ENCODE measurements at places on chromosomes 1 and 21. TPM values are rescaled to one million over a fixed set of nuclear protein-coding genes. Genes with fewer than 3 reads are reported as not detected.

GJB4 gene
- total RNA-seq: not detected

DNA sequence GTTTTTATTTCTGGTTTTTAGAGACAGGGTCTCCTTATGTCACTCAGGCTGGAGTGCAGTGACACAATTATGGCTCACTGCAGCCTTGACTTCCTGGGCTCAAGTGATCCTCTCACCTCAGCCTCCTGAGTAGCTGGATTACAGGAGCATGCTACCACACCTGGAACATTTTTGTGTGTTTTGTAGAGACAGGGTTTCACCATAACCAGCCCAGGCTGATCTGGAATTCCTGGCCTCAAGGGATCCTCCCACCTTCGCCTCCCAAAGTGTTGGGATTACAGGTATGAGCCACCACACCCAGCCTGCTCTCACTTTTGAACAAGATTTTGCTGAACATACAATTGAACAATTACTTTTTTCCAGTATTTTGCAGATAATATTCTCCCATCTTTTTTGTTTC lies 24.0 kb upstream of the HYI start:
- H3K4me1 ChIP-seq: no peaks in the 10 kb centered on the region
- no peak overlapping the region for H3K4me3 ChIP-seq
- H3K27ac ChIP-seq: no peak overlapping the region
- no peak for DNase-seq
- H3K36me3 ChIP-seq: no peaks in the 10 kb centered on the region

DNA sequence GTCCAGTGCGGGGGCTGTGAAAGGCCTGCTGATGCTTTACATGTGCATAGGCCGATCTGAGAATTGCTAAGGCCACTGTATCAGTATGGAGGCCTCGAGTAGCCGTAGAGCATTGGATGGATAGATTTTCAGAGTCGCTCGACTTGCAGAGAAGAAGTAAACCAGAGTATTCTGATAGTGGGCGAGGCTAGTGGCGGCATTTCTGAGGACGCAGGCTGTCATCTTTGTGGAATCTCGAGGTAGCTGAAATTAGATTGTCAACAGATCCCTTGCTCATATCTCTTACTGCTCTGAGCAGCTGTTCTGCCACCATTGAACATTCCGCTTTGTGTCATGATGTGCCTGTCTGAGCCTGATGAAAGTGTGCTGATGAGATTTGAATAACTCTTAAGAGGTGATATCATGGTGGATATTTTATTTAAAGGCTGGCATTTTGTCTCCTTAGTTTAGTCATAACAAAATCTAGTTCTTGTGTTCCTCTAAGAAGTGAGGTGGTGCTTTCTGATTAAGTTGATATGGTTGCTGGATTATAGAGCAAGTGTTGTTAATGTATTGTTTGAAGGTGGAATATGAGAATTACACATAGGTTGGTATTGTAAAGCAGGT lies 1.5 kb downstream of the KIF1B start:
- no peaks in the 10 kb centered on the region for H3K27me3 ChIP-seq
- DNase-seq: no peak
- H3K27ac ChIP-seq: peak overlapping the region; percentile 88
- no peaks in the 10 kb centered on the region for H3K36me3 ChIP-seq
- H3K4me1 ChIP-seq: no peaks in the 10 kb centered on the region
- H3K4me3 ChIP-seq: peak overlapping the region; percentile 88

CELA3B gene
- not detected for total RNA-seq

DNA sequence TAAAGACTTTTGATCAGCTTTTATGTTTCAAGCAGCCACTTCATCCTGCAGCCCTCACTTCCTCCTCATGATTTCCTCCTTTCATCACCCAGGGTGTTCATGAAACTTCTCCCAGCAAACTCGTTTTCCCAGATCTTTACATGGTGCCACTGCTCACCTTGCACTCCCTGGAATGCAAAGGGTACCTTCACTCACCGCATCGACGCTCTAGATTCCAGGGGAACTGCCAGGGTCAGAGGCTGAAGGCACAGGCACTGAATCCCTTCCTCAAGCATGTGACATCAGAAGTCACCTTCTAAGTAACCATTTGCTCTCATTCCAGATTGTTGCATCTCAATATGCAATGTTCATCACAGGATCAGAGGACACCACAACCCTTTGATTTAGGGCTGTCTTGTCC lies 82.8 kb downstream of the PRKAB2 start:
- H3K36me3 ChIP-seq: no peaks in the 10 kb centered on the region
- no peaks in the 10 kb centered on the region for H3K4me1 ChIP-seq
- no peak for DNase-seq
- no peak overlapping the region for H3K27ac ChIP-seq
- no peaks in the 10 kb centered on the region for H3K27me3 ChIP-seq

DNA sequence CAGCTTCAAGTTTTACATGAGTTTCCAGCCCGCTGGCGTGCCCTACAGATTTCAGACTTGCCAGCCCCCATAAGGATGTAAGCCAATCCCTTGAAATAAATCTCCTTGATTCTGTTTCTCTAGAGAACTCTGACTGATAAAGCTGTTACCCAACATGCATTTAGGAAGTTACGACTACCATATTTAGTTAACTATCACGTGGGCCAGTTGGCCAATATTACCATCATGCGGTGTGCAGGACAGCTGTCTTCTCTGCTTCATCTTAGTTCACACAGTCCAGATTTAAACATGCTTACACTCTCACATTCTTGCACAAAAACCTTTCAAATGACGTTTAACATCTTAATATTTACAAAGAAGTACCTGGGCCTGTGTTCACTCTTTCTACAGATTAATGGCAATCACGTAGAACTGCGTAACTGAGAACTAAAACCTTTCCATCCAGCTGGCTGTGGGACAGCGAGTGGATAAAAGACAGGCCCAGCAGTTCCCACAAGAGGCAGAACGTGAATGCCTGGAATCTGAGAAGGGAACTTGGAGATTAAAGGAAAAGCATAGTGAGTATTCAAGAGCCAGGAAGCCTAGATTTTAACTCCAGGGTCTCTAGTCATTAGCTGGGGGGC lies 20.8 kb downstream of the FAM177B start:
- no peaks in the 10 kb centered on the region for H3K4me1 ChIP-seq
- H3K27me3 ChIP-seq: no peaks in the 10 kb centered on the region
- no peak overlapping the region for H3K4me3 ChIP-seq
- H3K36me3 ChIP-seq: no peaks in the 10 kb centered on the region
- no peak overlapping the region for H3K27ac ChIP-seq

TNN gene
- 1.9 TPM for total RNA-seq

DNA sequence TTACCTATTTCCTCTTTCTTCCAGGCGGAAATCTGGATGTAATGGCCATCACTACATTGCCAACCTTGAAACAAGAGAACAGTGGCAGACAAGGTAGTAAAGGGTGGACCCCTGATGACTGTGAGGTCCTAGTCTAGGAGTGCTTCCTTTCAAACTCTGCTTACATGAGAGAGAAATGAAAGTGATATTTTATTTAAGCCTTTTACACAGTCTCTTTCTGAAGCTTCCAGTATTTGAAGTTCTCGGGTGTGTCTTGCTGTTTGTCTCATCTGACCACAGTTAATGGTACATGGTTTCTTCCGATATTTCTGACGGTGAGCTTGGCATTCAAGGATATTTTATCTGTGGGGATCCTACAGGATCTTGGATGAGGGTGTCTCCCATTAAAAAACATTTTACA lies 215.2 kb downstream of the SLC45A1 start:
- H3K4me1 ChIP-seq: no peaks in the 10 kb centered on the region
- no peak overlapping the region for H3K27ac ChIP-seq
- H3K4me3 ChIP-seq: no peak overlapping the region
- DNase-seq: no peak
- H3K36me3 ChIP-seq: no peaks in the 10 kb centered on the region
- no peaks in the 10 kb centered on the region for H3K27me3 ChIP-seq

ZNF593OS gene
- total RNA-seq: not detected

PTGS2 gene
- 7.6 TPM for total RNA-seq

GRCh38 chr1:68197461-68197860 lies 34.9 kb downstream of the WLS start:
- no peaks in the 10 kb centered on the region for H3K36me3 ChIP-seq
- H3K4me1 ChIP-seq: no peaks in the 10 kb centered on the region
- peak overlapping the region; percentile 64 for H3K27ac ChIP-seq
- no peaks in the 10 kb centered on the region for H3K27me3 ChIP-seq
- H3K4me3 ChIP-seq: no peak overlapping the region

CYP4A22 gene
- 0.44 TPM for total RNA-seq

DNA sequence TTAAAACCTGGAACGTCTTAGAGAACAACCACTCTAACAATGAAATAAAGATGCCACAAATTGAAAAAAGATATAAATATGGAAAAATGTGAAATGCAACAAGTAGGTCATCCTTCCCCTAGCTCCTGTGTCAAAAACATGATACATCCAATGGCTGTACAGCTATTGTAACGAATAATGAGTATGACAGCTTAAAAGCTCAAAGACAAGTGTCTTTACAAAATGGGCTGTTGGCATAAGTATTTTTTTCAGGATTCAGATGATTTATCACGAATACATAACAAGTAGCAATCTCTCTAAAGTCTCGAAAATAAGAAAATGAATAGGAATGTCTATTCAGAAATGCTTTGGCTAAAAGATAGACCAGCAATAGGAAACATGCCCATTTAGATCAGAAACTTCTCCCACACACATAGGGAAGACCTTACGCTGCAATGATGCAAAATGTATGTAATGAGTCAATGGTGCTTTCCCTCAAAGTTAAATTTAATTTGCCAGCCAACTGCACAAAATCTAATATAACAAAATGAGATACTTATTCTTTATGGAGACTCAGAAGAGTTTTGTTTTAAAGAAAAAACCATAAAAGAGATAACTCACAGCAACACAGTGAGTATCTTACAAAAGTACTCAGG lies 8.3 kb downstream of the TGFBR3 start:
- no peaks in the 10 kb centered on the region for H3K4me1 ChIP-seq
- no peak overlapping the region for H3K4me3 ChIP-seq
- H3K27ac ChIP-seq: no peak overlapping the region
- no peaks in the 10 kb centered on the region for H3K27me3 ChIP-seq
- no peak for DNase-seq

DNA sequence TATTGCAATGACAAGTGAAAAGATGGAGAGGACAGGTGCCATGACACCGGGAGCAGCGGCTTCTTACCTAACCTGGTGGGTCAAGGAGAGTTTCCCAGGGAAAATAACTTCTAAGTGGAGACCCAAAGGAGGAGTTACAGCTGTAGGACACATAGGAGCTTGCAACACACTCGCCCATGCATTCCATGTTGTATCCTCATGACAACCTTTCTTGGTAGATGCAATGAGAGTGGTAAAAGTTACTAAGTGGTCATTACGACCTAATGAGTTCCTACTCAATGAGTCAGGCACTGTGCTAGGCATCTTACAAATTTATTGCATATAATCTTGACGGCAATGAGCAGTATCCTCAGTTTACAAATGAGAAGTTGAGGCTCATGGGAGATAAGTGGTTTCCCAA lies 119.5 kb upstream of the HOOK1 start:
- H3K36me3 ChIP-seq: no peaks in the 10 kb centered on the region
- H3K27ac ChIP-seq: no peak overlapping the region
- DNase-seq: no peak

DNA sequence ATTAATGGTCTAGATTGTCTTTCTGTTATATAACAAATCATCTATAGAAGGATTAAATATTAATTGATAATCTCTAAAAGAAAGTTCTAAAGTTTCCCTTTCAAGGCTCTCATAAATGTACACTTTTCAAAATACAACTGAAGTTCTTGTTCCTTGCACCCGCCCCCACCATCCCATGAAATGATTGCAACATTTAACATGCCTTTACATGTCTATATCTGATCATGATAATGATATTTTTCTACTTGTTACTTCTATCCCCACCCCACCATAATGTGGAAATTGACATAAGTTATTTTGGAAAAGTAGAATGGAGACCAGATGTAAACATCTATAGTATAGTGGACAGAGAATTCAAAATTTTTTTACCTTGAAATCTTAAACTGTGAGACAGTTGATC lies 186.6 kb downstream of the NTNG1 start:
- no peaks in the 10 kb centered on the region for H3K27me3 ChIP-seq
- H3K4me3 ChIP-seq: no peak overlapping the region
- H3K36me3 ChIP-seq: no peaks in the 10 kb centered on the region
- no peak for DNase-seq
- H3K4me1 ChIP-seq: no peaks in the 10 kb centered on the region
